ENCODE measurements at places on chromosomes 11 and 22.

- no peak for DNase-seq
Measured at GRCh38 chr22:43200555-43200954, 13.6 kb upstream of the TTLL12 start.

- DNase-seq: no peak
Measured at GRCh38 chr11:76049511-76049910, 156.8 kb downstream of the WNT11 start.

- DNase-seq: no peak
Measured at GRCh38 chr11:76371170-76371569, 9.8 kb downstream of the THAP12 start.

DNA sequence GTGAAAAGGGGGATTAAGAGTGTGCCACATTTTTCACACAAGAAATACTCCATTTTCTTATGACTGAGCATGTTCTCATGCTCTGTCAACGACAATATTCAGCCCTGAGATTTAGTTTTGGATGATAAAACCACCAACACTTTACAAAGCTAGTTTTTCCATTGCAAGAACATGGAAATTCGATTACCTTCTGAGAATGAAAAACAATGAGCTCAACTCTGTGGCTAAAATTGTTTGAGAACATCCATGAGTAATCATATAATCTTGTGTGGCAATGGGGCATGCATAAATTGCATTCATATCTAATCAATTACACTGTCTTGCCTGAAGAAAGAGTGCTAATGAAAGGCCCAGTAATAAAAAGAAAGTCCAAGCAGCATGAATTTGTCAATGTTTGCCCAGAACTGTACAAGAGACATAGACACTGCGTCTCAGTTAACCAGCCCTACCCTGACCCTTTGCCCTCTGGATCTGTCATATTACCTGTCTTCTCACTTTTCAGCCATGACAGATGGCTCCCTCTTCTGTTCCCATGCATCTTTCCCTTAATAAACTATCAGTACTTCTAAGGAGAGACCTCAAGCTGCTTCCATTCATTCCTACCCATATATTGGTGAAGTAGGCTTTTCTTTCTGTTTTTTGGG, 253.4 kb downstream of the FAM76B start:
- no peak for DNase-seq

- no peak for DNase-seq
Measured at GRCh38 chr22:23401111-23401909, 178.8 kb downstream of the IGLL1 start.

DNA sequence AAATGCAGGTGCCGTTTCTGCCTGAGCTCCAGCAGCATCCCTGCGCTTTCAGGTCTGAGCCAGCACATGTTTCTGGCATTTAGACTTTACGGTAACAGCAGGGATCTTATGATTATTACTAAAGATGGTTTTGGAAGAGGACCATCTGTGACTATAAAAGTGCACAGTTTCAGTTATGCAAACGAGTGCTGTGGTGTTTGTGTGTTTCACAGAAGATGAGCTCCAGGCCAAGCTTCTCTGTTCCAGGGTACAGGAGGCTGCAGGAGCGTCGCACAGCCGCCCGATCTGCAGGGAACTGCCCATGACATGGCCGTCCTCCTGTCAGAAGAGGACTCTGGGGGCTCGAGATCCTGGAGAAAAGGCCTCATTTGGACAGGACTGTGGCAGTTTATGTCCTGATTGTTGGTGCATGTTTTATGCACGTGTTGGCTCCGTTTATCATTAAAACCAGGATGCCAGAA, 297.3 kb downstream of the TBC1D22A start:
- no peak for DNase-seq

DNA sequence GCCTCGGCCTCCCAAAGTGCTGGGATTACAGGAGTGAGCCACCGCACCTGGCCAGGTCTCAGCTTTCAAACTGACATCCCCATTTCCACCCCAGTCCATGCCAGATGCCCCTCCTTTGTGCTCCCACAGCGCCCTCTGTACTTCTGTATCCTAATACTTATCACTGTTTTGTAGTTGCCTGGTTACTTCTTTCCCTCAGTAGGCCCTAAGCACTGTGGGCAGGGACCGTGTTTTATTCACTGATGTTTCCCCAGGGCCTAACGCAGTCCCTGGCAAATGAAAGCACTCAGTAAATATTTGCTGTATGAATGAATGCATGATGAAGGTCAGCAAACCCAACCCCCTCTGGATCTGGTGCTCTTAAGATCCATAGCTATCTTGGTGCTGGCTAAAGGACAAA, 2.2 kb upstream of the TRIM3 start:
- DNase-seq: no peak

GRCh38 chr22:42907404-42908373, 50.6 kb upstream of the ARFGAP3 start:
- DNase-seq: no peak

GRCh38 chr22:19909350-19910179, 32.0 kb upstream of the COMT start:
- peak; percentile 62 for DNase-seq

DNA sequence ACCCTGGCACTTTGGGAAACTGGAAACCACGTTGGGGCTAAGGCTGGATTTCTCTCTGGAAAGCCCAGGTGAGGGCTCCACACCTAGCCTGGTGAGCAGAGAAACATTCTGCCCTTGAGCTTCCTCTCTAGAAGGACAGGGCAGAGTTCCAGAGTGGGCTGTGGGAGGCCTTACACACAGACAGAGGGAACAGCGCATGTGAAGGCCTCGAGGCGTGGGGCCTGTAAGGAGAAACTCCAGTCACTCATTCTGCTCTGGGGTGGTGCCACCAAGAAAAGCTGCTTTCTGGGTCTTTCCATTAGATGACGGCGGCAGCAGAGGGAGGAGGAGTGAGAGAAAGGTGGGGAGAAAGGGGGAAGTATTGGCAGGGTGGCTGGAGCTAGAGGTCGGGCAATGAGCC, 183.1 kb downstream of the CHST1 start:
- DNase-seq: no peak

DNA sequence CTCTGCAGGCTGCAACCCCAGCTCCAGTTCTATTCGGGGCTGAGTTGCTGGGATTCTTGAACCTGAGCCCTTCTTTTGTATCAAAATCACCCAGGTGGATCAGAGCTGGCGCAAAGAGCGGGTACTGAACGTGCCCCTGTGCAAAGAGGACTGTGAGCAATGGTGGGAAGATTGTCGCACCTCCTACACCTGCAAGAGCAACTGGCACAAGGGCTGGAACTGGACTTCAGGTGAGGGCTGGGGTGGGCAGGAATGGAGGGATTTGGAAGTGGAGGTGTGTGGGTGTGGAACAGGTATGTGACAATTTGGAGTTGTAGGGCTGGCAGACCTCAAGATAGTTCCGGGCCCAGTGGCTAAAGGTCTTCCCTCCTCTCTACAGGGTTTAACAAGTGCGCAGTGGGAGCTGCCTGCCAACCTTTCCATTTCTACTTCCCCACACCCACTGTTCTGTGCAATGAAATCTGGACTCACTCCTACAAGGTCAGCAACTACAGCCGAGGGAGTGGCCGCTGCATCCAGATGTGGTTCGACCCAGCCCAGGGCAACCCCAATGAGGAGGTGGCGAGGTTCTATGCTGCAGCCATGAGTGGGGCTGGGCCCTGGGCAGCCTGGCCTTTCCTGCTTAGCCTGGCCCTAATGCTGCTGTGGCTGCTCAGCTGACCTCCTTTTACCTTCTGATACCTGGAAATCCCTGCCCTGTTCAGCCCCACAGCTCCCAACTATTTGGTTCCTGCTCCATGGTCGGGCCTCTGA, 3.8 kb downstream of the FOLR1 start:
- DNase-seq: no peak

- DNase-seq: no peak
Measured at GRCh38 chr11:115961159-115962003, 457.2 kb upstream of the CADM1 start.

DNA sequence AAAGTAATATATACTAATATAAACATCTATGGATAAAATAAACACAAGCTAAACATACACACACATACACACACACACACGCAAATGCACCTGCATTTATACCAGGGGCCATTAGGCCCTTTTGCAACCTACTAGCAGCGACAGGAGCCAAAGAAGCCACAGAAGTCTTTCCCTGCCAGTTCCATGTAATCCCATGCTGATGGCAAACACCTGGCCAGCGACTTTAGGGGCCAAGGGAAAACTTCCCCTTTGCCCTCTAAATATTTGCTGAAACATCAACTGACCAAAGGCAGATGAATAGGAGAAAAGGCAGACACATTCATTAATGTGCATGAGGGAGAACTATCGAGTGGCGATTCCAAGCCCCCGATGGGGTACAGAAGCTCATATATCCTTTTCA, 14.8 kb upstream of the P2RY2 start:
- DNase-seq: no peak

DNA sequence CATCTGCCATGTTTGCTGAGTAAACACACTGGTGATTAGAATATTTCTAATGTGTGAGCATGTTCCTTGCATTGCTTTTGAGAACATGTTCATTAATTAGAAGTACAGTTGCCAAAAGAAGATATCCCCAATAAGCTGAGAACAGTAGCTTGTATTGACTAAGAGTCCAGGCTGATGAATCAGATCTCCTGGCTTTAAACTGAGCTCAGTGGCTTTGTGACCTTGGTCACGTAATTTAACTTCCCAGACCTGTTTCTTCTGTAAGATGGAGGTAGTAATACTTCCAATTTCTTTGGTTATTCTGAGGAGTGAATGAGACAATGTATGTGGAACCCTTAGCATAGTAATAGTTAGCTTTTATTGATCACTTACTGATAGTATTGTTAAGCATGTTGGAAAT, 61.9 kb downstream of the CYB5R2 start:
- no peak for DNase-seq

GRCh38 chr11:108838792-108839105, 173.9 kb downstream of the DDX10 start:
- no peak for DNase-seq

DNA sequence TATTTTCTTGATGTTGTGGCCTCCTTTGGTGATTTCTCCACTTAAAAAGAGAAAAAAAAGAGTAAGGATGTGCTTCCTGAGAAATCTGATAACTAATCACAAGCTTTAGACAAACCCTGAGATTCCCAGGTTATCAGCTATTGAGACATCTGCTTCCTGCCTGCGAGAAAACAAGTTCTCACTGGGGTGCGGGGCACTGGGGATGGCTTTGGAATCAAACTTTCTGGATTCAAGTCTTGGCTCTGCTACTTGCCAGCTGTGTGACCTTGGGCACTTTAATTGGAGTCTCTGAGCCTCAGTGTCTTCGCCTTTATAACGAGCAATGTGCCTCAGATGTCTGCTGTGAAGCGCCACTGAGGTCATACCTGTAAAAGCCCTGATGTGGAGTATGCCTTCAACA, 152.5 kb upstream of the NAV2 start:
- DNase-seq: no peak

GRCh38 chr11:61960532-61960931, 6.9 kb downstream of the FTH1 start:
- no peak for DNase-seq

Measured in activated T-helper 1 cell treated with anti-CD3 and anti-CD28 coated beads, Interleukin-12 subunit alpha, Interleukin-12 subunit beta, Interleukin-2, Interleukin-4 antibody, amounts not matched to agents 30 ng/mL and 10 ng/mL and 1 ng/mL, durations not matched to agents 14 hours and 24 hours and 36 hours (primary cell).